Esophagus squamous epithelium (tissue), 5 donors: ENCODE measurements at places on chromosomes 5 and 9. TPM values are rescaled to one million over a fixed set of nuclear protein-coding genes. Genes with fewer than 3 reads are reported as not detected.

PNPLA7 gene
- 0.61 TPM for total RNA-seq

THOC3 gene
- 118 TPM for total RNA-seq

DBH gene
- total RNA-seq: not detected

ADRB2 gene
- total RNA-seq: 10.2 TPM

ROR2 gene
- 12.6 TPM for total RNA-seq

NREP gene
- 4.6 TPM for total RNA-seq

HMMR gene
- 23.7 TPM for total RNA-seq

CENPK gene
- 4.0 TPM for total RNA-seq

SNX2 gene
- 33.9 TPM for total RNA-seq

RICTOR gene
- 11.1 TPM for total RNA-seq

ARL15 gene
- 14.1 TPM for total RNA-seq
